Adrenal gland (tissue), 19 donors: ENCODE measurements at places on chromosomes 12 and 14. TPM values are rescaled to one million over a fixed set of nuclear protein-coding genes. Genes with fewer than 3 reads are reported as not detected.

DNA sequence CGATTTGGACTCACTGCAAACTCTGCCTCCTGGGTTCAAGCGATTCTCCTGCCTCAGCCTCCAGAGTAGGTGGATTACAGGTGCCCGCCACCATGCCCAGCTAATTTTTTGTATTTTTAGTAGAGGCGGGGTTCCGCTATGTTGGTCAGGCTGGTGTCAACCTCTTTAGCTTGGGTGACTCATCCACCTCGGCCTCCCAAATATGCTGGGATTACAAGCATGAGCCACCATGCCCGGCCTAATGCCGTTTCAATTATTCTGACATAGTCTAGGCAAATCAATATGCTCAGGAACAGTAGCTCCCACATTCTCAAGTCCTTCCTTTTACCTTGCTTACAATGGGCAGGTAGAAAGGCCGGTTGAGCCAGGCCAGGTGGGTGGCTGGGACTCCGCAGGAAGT is 82.0 kb upstream of the EEA1 start:
- no peaks in the 10 kb centered on the region for H3K27me3 ChIP-seq
- H3K4me1 ChIP-seq, result no peaks in the 10 kb centered on the region
- no peak overlapping the region for H3K4me3 ChIP-seq
- no peaks in the 10 kb centered on the region for H3K36me3 ChIP-seq

DNA sequence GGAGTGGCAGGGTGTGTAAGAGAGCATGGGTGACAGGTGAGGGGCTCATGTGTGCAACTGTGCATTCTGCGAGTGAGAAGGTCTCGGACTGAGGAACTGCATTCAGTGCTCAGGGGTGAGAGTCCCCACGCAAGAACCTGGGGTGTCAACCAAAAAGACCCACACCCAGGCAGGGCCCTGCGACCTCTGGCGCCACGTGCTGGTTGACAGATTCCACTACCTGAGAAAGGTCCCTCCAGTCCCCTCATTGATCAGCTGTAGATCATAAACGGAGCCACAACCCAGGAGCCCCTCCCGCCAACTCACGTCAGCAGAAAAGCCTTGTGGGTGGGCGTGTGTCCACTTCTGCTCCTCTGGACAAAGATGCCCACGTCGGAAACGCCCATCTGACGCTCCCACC is 98.7 kb downstream of the ASCL4 start:
- no peak for DNase-seq
- no peak overlapping the region for H3K27ac ChIP-seq

DNA sequence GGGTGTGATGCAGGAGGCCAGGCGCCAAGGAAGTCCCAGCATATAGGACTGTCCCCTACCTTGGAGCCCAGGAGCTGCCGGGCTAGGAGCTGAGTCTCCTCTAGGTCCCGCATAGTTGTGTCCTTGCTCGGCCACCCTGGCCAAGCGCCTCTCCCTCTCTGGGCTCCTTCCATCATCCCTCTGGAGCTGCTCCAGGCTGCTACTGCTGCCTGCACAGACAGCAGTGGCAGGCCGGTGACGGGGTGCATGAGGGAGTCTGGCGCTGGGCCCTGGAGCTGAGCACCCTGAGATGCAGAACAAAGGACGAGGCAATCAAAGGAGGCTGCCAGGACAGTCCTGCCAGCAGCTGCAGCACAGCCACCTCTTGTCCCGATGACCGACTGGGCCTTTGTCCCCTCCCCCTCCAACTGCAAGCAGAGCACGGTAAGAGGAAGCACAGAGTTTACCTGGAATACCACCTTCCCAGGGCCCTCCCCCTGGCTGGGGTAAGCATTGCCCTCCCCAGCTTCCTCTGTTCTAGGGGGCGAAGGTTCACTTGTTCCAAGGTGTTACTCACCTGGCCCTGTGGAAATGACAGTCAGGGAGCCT is 10.4 kb downstream of the DTX1 start:
- H3K27ac ChIP-seq, result no peak overlapping the region
- no peaks in the 10 kb centered on the region for H3K36me3 ChIP-seq
- DNase-seq, result no peak
- H3K4me3 ChIP-seq, result no peak overlapping the region
- no peaks in the 10 kb centered on the region for H3K4me1 ChIP-seq
- H3K27me3 ChIP-seq, result peaks cover 5% of the 10 kb centered on the region

The FOXN4 gene
- total RNA-seq, result not detected

The CYP46A1 gene
- 0.90 TPM for total RNA-seq

DNA sequence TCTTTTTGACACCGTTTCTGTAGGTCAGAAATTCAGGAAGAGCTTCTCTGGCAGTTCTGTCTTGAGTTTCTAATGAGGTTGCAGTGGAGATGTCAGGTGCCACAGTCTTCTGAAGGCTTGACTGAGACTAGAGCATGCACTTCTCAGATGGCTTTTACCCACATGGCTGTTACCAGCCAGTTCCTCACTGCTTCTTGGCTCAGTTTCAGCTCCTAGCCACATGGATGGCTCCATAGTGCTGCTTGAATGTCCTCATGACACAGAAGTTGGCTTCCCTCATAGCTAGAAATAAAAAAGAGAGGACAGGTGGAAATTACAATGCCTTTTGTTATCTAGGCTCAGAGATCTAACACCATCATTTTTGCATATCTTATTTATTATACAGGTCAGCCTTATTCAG is 38.1 kb upstream of the SLC2A13 start:
- H3K4me1 ChIP-seq, result no peaks in the 10 kb centered on the region
- H3K36me3 ChIP-seq, result no peaks in the 10 kb centered on the region
- H3K27me3 ChIP-seq, result no peaks in the 10 kb centered on the region
- DNase-seq, result peak; percentile 30
- no peak overlapping the region for H3K27ac ChIP-seq

DNA sequence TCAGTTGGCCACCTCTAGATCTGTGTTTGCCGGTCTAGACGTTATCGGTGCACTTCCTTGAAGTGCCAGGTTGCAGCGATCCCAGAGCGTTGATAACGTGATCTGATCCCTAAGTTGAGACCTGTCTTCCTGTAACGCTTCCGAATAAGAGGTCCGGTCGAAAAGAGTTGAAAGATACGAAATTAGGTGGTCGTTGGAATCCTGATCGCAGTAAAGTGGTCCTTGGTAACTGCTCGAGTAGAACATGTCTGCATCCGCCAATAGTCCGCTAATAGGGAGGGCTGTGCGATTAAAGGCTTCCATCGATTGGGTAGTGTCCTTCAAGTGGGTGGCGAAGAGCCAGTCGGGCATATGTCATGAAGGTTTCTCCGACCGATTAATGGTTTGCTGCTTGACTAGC is 2.7 kb downstream of the SRSF5 start:
- H3K4me3 ChIP-seq, result peak overlapping the region; percentile 90
- H3K36me3 ChIP-seq, result no peaks in the 10 kb centered on the region
- no peak overlapping the region for H3K27ac ChIP-seq
- no peaks in the 10 kb centered on the region for H3K27me3 ChIP-seq

The ARHGEF40 gene
- 258 TPM for total RNA-seq

The TBX5 gene
- total RNA-seq, result 0.11 TPM

DNA sequence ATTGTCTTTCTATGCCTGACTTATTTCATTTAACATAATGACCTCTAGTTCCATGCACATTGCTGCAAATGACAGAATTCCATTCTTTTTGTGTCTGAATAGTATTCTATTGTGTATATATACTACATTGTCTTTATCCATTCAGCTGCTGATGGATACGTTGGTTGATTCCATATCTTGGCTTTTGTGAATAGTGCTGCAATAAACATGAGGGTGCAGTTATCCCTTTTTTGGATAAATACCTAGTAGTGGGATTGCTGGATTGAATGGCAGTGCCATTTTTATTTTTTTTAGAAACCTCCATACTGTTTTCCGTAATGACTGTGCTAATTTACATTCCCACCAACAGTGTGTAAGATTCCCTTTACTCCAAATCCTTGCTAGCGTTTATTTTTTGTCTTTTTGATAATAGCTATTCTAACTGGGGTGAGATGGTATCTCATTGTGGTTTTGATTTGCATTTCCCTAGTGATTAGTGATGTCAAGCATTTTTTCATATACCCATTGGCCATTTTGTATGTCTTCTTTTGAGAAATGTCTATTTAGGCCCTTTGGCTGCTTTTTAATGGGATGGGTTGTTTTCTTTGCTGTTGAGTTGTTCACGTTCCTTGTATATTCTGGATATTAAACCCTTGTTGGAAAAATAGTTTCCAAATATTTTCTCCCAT is 2.3 kb downstream of the OAS2 start:
- H3K27ac ChIP-seq, result no peak overlapping the region
- peaks cover 5% of the 10 kb centered on the region for H3K4me1 ChIP-seq
- H3K4me3 ChIP-seq, result no peak overlapping the region
- no peaks in the 10 kb centered on the region for H3K36me3 ChIP-seq

DNA sequence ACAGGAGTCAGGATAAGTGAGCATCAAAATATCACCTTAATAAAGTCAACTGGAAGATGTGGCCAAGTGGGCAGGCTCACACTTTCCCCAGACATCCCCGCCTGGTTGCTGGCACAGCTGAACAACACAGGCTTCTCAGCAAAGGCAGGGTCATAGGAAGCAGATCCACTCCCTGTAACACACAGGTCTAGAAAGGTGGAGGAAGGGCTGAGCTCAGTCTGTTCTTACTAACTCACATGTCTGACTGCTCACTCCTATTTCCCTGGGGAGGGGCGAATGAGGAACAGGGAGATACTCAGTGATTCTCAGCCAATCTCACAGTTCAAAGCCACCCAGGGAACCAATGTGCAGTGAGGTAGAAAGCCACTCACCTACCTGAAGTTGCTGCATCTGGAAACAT is 45.0 kb upstream of the AMN1 start:
- no peaks in the 10 kb centered on the region for H3K27me3 ChIP-seq
- no peaks in the 10 kb centered on the region for H3K4me1 ChIP-seq
- DNase-seq, result no peak
- H3K27ac ChIP-seq, result no peak overlapping the region

The GSC gene
- total RNA-seq, result 0.19 TPM
